ENCODE measurements at places on chromosomes 1 and 21.

- no peak for DNase-seq
Measured at GRCh38 chr21:41043014-41043413, 124.9 kb upstream of the BACE2 start.

DNA sequence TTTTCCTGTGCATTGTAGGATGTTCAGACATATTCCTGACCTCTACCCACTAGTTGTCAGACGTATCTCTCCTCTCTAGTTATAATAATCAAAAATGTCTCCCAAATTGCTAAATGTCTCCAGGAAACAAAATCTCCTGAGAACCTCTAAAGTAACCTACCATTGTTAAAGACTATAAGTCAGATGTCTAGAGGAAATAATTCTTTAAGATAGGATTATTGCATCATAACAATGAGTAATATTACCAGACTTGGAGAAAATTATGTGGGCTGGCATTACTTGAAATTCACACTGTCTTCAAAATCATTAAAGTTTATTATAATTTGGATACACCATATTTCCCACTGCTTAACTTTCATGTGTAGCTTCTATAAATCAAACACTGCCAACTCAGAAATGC is 643.0 kb upstream of the ADGRL2 start:
- no peak for DNase-seq

DNA sequence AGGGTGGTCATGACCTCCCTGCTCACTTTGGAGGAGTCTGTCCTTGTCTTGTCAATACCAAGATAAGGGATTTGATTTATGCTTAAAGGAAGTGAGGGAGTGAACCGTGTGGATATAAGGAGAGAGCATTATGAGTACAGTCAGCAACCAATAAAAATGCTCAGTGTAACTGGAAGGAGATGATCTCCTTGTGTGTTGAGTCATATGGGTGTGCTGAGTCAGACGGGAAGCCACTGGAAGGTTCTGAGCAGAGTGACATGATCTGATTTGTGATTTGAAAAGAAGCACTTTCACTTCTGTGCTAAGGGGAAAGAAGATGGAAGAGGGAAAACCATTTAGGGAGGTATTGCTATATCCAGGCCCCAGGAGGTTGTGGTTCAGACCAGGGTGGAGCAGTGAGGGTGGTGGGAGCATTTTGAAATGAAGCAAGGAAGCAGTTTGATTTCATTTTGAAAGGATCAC is 2.5 kb upstream of the BCL10 start:
- DNase-seq, result no peak

- DNase-seq, result no peak
Measured at GRCh38 chr1:8468751-8469150, 150.8 kb downstream of the SLC45A1 start.

- DNase-seq, result peak; percentile 56
Measured at GRCh38 chr1:10471411-10472219, 714 bp downstream of the DFFA start.

GRCh38 chr1:181347495-181348390 is 135.6 kb upstream of the CACNA1E start:
- no peak for DNase-seq

- peak; percentile 74 for DNase-seq
Measured at GRCh38 chr21:44598061-44598460, 2.3 kb upstream of the KRTAP10-7 start.

DNA sequence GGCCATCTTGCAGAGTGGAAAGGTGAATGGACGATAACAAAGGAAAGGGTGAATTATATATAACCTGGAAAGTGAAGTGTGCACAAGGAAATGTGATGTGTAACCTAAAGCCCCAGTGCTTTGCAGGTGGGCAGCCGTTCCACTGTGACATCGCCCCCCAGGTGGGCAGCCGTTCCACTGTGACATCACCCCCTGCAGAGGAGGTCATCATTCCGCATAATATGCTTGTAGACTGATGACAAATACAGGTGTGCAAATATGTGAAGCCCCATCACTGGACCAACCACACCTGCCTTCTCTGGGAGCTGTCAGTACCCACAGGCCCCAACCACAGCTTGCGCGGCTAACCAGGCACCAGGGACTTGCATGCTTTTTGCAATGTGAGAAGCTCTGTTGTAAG is 4.7 kb upstream of the ZNF496 start:
- DNase-seq, result no peak

GRCh38 chr1:88897070-88897730 is 5.8 kb upstream of the GTF2B start:
- no peak for DNase-seq

GRCh38 chr1:5850503-5850902 is 141.7 kb downstream of the NPHP4 start:
- DNase-seq, result peak; percentile 38

- no peak for DNase-seq
Measured at GRCh38 chr1:111747947-111748346, 7.8 kb upstream of the DDX20 start.

DNA sequence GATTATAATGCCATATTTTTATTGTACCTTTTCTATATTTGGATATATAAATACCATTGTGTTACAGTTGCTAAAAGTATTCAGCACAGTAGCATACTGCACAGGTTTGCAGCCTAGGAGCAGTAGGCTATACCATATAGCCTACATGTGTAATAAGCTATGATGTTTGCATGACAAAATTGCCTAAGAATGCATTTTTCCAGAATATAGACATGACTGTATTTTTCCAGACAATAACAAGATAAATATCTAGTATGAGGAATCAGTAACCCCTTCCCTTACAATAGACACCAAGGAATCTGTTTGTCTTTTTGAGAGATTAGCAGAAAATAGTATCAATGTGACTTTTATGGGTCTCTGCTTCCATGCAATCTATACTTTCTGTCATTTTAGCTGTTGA is 228.6 kb downstream of the GRIK1 start:
- DNase-seq, result no peak

DNA sequence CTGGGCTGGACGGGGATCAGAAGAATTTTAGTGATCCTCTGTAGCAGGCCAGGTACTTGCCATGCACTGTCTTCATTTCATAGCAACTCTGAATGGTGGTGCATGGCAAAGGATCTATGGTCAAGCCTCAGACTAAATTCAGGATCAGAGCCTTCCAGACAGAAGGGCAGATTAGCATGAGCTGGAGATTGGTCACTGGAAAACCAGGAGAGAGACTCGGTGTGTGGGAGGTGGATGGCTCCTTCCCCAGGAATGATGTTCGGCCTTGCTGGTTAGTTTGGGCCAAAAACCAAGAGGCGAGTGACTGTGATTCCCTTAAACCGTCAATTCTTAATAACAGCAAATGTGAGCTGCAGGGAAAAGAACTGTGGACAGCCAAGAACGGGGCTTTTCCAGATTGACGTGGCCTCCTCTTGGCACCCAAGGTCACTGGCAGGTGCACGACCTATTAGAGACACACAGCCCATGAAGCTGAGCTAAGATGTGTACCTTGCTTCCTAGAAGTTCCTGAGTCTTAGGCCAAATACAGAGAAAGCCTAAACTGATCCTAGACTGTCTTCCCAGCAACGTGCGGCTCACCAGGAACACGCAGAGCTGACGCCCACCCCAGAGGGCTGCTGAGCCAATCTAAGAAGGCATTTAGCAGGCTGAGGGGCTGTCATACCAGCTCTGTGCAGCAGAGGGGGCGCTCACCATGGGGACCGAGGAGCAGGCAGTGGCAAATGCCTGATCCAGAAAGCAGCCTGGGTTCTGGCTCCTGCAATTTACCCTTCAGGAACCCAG is 18.5 kb downstream of the ALDH4A1 start:
- peak; percentile 86 for DNase-seq

DNA sequence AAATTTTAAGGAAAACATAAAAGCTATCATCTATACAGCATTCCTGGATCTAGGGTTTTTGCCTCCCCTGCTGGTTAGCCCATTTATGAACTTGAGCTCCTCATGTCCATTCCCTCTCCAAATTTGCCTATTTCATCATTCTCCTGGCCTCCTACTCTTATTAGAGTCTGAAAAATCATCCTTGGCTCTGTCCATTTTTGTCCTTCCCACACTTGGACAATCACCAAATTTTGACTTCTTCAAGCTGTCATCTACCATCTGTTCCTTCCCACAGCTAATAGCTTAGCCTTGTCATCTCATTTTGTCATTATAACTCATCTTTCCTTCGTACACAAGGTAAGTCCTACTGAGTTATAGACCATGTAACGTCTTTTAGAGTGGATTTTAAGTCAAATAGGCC is 2.2 kb upstream of the HENMT1 start:
- DNase-seq, result no peak

- no peak for DNase-seq
Measured at GRCh38 chr1:152313970-152314369, 11.1 kb downstream of the FLG start.

GRCh38 chr21:46128106-46128932 is 27.1 kb downstream of the FTCD start:
- DNase-seq, result peak; percentile 67

DNA sequence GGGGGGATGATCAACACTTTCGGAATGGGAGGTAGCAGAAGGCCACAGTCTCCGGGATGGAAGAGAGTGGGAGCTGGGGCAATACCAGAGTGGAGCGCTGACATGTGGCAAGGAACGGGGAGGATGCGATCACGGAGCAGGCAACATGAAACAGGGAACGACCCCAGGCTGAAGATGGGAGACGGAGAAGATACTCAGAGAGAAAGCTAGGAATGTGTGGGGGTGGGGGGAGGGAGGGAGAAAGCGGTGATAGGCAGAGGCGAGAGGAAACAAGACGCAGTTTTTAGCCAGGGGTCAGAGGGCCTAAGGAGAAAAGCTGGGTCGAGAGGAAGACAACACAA is 577 bp downstream of the RAB3GAP2 start:
- peak; percentile 60 for DNase-seq

GRCh38 chr21:44423941-44424607 is 31.2 kb upstream of the LRRC3 start:
- DNase-seq, result no peak

- peak; percentile 20 for DNase-seq
Measured at GRCh38 chr1:204190212-204191211, 5.8 kb downstream of the KISS1 start.

DNA sequence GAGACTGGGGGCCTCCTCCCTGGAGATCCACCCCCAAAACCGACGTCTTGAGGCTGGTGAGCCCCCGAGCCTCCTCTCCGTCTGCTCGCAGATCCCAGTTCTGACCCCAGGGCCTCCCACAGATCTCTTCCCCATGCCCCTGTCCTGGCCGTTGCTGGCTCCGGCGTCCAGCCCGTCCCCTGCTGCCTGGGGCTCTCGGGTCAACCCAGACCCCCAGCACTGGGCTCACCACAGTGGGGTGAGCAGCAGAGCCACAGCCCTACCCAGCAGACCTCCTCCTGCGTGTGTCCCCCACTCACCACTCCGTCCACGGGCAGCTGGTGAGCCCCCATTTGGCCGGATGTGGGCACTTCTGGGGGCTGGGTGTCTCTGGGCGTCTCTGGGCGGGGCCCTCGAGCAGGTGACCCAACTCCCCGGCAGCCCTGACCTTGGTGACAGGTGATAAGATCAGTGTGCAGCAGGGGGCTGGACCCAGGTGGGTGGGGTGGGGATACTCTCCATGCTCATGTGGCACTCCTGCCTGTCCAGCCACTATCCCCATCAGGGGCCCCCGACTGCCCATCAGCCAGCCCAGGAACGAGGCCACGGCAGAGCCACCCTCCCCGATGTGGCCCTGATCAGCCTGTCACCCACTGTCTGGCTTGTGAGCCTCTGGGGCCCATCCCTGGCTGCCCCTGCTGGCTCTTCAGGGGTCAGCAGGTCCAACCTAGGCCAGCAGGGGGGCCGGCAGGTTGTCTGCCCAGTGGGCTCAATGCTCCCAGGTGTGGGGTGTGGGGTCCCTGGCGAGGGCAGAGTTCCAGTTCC is 709 bp downstream of the TNFRSF14 start:
- no peak for DNase-seq

DNA sequence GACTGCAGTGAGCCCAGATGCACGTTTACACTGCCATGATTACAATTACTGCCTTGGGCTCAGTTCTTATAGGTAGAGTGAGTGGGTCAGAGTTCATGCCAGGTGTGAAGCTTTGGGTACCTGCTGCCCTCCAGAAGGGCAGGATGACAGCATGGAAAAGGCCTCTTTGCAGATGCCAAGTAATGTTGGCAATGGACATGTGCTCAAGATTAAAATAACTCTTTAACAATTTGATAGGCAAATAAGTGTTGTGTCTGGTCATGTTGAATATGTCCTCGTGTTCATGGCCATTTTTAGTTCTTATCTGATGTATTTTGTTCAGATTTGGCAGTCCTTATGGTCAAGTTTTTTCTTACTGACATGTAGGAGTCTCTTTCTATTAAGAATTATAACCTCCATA is 34.8 kb downstream of the S100B start:
- no peak for DNase-seq

GRCh38 chr1:230869500-230869899 is 1.2 kb upstream of the C1orf198 start:
- no peak for DNase-seq

- no peak for DNase-seq
Measured at GRCh38 chr1:43304314-43304681, 3.5 kb downstream of the TIE1 start.

DNA sequence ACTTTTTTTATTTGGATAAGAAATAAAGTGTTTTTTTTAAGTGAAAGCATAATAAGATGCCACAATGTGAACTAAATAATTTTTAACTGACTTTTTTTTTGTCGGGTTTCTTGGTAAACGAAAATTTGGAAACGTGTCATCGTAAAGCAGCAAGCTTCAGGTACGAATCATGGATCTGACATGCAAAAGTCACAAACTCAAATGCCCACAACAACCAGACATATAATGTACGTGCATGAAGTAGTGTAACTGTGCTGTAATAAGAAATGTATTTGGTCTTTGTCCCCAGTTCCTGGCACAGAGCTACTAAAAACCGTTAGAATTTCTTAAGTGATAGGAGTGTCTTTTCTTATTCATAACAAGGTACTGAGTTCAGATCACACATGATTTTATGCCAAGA is 44.3 kb upstream of the LRRC7 start:
- no peak for DNase-seq

DNA sequence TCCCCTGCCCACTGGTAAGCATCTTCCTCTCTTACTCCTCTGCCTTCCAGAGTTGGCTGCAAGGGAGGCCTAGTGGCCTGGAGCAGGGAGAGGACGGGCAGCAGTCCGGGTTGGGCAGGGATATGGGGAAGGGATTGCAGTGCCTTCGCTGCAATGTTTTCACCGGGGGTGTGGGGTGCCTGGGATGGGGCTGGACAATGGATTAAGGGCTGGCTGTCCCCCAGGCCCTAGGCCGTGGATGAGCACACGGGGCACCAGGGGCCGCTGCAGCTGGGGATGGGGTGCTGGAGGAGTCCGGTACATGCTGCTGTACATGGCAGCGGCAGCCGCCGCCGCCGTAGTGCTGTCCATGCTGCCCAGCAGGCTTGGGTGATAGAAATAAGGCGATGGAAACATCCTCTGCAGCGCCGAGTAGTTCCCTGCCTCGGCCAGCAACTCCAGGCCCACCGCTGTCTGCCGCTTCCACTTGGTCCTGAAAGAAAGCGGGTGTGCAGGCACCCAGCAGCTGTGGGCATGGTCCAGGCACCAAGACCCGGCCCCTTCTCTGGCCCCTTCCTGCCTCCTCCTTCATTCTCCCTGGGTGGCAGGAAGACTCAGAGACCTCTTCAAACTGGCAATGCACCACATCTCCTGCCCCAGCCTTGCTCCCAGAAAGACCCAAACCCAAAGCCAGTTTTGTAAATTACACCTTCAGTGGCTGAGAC is 4.8 kb downstream of the BARHL2 start:
- DNase-seq, result peak; percentile 23

GRCh38 chr1:67636146-67636545 is 48.9 kb upstream of the GADD45A start:
- no peak for DNase-seq

GRCh38 chr1:201126832-201127754 is at the start of gene ASCL5:
Gene ASCL5 (minus strand): TSS chr1:201127184. CDS start chr1:201115372, 11,812 bp downstream.
- peak; percentile 31 for DNase-seq
